IMR-90 (cell line): ENCODE measurements at places on chromosomes 3 and 15. TPM values are rescaled to one million over a fixed set of nuclear protein-coding genes. Genes with fewer than 3 reads are reported as not detected.

DNA sequence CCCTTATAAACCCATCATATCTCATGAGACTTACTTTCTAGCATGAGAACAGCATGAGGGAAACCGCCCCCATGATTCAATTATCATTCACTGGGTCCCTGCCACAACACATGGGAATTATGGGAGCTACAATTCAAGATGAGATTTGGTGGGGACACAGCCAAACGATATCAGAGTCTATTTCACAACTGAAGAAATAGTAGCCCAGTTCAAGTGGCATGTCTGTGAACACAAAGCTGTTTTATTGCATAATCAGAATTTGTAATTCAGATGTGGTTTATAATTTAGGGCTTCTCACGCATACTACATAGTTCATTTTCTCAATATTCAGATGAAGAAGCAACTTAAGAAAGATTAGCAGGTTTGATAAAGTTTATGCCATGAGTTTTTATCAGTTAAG is 1188.0 kb upstream of the ALCAM start:
- DNase-seq, result no peak
- H3K27ac ChIP-seq, result no peak overlapping the region
- H3K36me3 ChIP-seq, result no peaks in the 10 kb centered on the region
- H3K27me3 ChIP-seq, result no peaks in the 10 kb centered on the region
- no peak overlapping the region for H3K4me3 ChIP-seq

The MESD gene
- total RNA-seq, result 10.0 and 15.3 TPM in 2 replicates

The ABTB1 gene
- total RNA-seq, result 3.2 and 3.3 TPM in 2 replicates

DNA sequence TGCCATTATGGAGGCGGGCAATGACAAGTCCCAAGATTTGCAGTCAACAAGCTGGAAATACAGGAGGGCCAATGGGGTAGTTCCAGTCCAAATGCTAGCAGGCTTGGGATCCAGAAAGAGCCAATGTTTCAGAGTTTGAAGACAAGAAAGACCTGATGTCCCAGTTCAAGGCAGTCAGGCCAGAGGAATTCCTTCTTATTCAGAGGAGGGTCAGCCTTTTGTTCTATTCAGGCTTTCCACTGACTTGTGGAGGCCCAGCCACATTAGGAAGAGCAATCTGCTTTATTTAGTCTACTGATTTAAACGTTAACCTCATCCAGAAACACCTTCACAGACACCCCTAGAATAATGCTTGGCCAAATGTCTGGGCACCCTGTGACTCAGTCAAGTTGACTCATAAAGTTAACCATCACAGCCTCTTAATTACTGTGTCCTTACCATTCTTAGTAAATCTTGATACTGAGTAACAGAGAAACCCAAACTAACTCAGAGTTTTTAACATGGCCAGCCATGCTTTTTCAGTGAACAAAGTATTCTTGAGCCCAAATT is 50.9 kb upstream of the NPHP3 start:
- DNase-seq, result no peak
- H3K4me3 ChIP-seq, result no peak overlapping the region
- H3K4me1 ChIP-seq, result no peaks in the 10 kb centered on the region
- no peaks in the 10 kb centered on the region for H3K27me3 ChIP-seq
- no peaks in the 10 kb centered on the region for H3K36me3 ChIP-seq
- no peak overlapping the region for H3K27ac ChIP-seq

- no peak overlapping the region for H3K4me3 ChIP-seq
- no peaks in the 10 kb centered on the region for H3K36me3 ChIP-seq
- peaks cover 65% of the 10 kb centered on the region for H3K27me3 ChIP-seq
- DNase-seq, result no peak
- no peak overlapping the region for H3K27ac ChIP-seq
- H3K4me1 ChIP-seq, result no peaks in the 10 kb centered on the region
Observed at GRCh38 chr3:50525191-50525910, 21.9 kb upstream of the CACNA2D2 start.

GRCh38 chr3:27990324-27990723 is 251.1 kb upstream of the CMC1 start:
- H3K27ac ChIP-seq, result no peak overlapping the region
- no peak overlapping the region for H3K4me3 ChIP-seq
- no peaks in the 10 kb centered on the region for H3K36me3 ChIP-seq
- H3K27me3 ChIP-seq, result no peaks in the 10 kb centered on the region; the same call in 1 of the 2 replicates
- no peak for DNase-seq

GRCh38 chr15:33671456-33671855 is 296.8 kb upstream of the CHRM5 start:
- H3K4me1 ChIP-seq, result no peaks in the 10 kb centered on the region
- peaks cover 4% of the 10 kb centered on the region for H3K27me3 ChIP-seq
- H3K27ac ChIP-seq, result no peak overlapping the region
- no peaks in the 10 kb centered on the region for H3K36me3 ChIP-seq
- no peak overlapping the region for H3K4me3 ChIP-seq

DNA sequence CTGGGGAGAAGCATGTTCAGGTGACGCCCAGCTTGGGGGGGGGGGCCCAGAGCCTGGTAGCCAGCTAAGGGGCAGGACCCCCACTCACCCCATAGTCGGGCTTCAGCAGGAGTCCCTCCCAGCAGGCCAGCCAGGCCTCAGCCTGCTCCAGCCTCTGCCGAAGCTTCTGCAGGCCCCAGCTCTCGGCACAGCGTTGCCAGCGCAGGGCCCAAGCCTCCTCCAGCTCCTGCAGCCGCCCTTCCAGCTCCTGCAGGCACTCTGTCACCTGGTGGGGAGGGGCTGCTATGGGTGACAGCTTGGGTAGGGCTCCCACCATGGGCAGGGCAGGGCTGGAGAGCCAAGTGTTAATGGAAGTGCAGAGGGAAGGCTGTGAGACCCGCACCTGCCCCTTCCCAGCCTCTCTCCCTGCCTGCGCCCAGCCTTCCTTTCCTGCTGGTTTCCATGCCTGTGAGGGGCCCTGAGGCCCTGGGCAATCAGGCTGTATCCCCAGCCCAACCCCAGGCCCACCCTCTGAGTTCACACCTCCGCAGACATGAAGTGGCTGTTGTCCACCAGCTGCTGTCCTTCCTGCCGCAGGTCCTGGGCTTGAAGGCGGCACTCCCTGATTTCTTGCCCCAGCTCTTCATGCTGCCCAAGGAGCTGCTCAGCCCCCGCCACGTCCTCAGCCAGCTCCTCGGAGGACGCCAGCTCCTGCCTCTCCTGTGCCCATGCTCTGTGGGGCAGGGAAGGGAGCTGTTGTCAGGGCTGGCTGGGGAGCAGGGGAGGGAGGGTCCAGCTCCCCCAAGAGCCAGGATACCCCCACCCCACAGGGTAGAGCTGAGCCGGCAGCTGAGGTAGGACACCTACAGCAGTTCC is 14.3 kb downstream of the PLA2G4B start:
- no peaks in the 10 kb centered on the region; the same call in 1 of the 2 replicates for H3K4me1 ChIP-seq
- H3K27me3 ChIP-seq, result peaks cover 22% of the 10 kb centered on the region; the same call in 1 of the 2 replicates
- H3K27ac ChIP-seq, result no peak overlapping the region
- no peak overlapping the region for H3K4me3 ChIP-seq
- no peak for DNase-seq

The LDHAL6B gene
- not detected in 2 replicates for total RNA-seq

The ZNF860 gene
- 0.18 and 0.56 TPM in 2 replicates for total RNA-seq

DNA sequence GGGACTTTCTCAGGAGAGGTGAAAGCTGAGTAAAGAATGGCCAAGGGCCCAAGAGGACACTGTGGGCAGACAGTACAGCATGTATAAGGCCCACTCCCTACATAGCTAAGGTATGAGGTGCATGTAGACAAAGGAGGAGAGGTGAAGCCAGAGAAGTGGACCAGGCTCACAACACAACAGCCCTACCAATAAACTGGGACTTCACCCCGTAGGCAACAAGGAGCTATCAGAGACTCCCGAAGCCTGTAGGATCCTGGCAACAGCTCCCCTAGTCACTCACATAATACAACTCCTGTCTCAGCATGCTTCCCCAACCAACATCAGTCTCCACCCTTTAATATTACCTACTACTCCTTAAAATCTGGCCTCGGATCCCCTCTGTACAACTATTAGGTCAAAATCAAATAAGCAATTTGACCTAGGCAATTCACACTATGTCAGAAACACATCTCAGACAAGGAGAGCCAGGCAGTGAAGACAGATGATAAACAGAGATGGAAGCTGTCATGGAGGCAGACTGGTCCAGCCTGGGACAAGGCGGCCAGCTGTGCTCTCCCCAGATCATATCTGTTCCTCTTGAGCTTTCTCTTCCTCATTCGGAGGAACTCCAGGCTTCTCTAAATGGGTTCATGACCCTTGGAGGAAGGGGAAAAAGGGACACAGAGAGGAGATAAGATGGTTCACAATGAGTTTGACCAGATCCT is 1.4 kb downstream of the XXYLT1 start:
- peaks cover 3% of the 10 kb centered on the region; the same call in 1 of the 2 replicates for H3K36me3 ChIP-seq
- no peak for DNase-seq
- H3K4me3 ChIP-seq, result peak overlapping the region; percentile 93
- H3K27ac ChIP-seq, result no peak overlapping the region
- peaks cover 5% of the 10 kb centered on the region for H3K4me1 ChIP-seq
- H3K27me3 ChIP-seq, result no peaks in the 10 kb centered on the region

The CLEC3B gene
- total RNA-seq, result 1.9 and 3.6 TPM in 2 replicates

The LMOD3 gene
- total RNA-seq, result not detected in 2 replicates

GRCh38 chr15:66008940-66009562 is 139.8 kb downstream of the RAB11A start:
- no peak overlapping the region for H3K4me3 ChIP-seq
- H3K4me1 ChIP-seq, result no peaks in the 10 kb centered on the region
- no peak overlapping the region for H3K27ac ChIP-seq
- DNase-seq, result no peak
- 0 out of 2 replicates have a peak, but pooled peaks cover 1% of the 10 kb centered on the region for H3K27me3 ChIP-seq

The AP3B2 gene
- total RNA-seq, result not detected in 2 replicates

DNA sequence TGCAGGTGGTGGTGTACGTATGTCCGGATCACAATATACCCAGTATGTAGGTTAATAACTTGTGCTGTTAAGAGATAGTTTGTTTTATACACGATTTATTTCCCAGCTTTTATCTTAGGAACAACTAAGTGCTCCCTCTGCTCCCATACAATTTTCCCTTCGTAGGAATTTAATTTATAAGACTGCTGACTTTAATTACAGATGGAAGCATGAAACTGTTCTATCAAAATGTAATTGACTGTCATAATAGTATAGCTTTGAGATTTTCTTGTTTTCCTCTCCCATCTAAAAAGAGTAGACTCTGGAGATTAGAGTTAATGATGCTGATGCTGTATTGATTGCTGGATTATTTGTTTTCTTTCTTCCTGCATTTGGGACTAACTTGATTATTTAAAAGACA is 370.7 kb upstream of the SGO1 start:
- H3K36me3 ChIP-seq, result no peaks in the 10 kb centered on the region
- no peaks in the 10 kb centered on the region for H3K27me3 ChIP-seq
- no peaks in the 10 kb centered on the region for H3K4me1 ChIP-seq

DNA sequence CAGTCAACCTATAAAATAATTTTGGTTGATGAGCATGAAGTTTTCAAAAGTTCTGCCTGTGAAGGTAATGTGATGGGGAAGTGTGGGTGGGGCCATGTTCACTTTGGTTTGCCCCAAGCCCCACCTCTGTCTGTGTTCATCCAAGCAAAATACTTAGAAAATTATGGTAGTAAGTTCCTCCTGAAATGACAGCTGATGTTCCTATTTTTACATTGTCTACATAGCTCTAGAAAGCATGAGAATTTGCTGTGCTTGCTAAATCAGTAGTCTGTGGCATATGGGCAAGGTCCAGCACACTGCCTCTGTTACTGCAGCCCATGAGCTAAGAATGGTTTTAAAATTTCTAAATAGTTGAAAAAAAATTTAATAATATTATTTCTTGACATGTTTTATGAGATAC is 21.9 kb upstream of the CP start:
- no peaks in the 10 kb centered on the region for H3K36me3 ChIP-seq
- no peak for DNase-seq
- no peak overlapping the region for H3K27ac ChIP-seq
- peaks cover 17% of the 10 kb centered on the region for H3K4me1 ChIP-seq
- H3K4me3 ChIP-seq, result no peak overlapping the region

GRCh38 chr15:27757052-27757451 is 342.1 kb downstream of the OCA2 start:
- H3K4me3 ChIP-seq, result no peak overlapping the region
- no peak for DNase-seq

DNA sequence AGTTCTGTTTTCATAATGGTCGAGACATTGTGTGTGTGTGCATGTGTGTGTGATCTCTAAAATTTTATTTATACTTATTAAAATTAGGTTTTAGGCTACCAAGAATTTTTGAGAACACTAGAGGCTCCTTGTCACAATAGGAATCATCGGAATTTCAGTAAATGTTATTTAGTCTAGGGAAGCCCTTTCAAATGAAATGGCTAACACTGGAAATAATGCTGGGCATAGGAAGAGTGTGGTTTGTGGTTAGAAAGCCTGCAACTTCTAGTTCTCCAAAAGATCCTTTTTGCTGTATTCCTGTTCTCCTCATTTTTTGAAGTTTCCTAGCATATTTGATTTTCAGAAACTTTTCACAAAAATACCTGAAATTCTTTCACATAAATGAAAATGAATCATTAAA is 92.5 kb upstream of the MBNL1 start:
- no peaks in the 10 kb centered on the region for H3K36me3 ChIP-seq
- no peak overlapping the region for H3K27ac ChIP-seq
- H3K4me3 ChIP-seq, result no peak overlapping the region
- no peaks in the 10 kb centered on the region for H3K27me3 ChIP-seq
- H3K4me1 ChIP-seq, result peaks cover 13% of the 10 kb centered on the region; the same call in 1 of the 2 replicates
- DNase-seq, result peak; percentile 31
